Activated T-helper 1 cell treated with anti-CD3 and anti-CD28 coated beads, Interleukin-2, amount 50 U/mL, for 16 hours (primary cell): ENCODE measurements at places on chromosomes 2 and 18.

DNA sequence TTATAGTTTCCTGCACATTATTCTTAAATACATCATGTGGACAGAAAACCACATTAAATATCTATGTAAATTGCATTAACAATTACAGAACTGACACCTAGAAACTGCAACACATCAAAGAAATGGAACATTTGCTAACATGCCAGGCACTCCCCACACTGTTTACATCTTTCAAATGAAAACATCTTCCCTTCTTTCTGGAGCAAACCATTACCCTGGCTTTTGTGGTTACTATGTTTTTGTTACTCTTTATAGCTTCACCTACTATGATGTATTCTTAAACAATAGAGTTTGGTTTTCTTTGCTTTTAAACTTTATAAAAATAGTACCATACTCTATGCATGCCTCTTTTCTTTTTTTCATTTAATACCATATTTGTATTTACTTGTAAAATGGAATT lies 1894.5 kb upstream of the CELF4 start:
- DNase-seq, result no peak

- no peak for DNase-seq
Measured at GRCh38 chr2:21754164-21754788, 630.5 kb downstream of the TDRD15 start.

GRCh38 chr2:199370150-199370780 lies 87.5 kb downstream of the SATB2 start:
- no peak for DNase-seq

DNA sequence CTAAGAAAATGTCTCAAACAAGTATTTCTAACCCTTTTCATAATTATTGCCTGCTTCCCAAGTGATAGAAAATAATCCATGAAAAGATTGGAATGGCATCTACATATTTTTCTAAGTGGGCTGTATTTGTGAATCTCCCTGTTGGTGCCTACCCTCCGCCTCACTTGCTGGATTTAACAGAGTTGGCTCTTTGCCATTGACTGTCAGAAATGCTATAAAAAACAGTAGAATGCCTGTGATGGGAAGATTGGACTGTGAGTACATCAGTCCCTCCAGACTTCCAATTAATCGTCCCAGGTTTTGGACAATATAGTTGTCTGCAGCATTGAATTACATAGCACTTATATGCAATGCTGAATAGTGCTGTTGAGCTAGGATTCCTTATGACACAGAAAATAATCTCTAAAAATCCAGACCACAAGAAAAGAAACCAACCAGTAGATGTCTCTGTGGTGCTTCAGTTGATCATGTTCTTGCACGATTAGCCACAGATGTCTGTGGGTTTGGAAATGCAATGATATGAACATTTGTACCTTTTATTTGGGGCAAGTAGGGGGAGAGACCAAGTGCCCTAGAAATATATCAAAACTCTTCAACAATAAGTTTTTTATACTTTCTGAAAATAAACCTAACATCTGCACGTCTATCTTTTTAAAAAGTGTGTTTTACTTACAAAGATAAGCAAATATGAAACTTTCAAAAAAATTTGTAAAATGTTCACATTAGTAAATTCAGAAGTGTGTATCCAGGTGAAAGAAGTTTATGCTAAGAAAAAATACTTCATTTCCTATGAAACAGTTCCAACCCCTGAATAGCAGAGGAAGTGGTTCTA lies 88.5 kb downstream of the DYNAP start:
- no peak for DNase-seq

DNA sequence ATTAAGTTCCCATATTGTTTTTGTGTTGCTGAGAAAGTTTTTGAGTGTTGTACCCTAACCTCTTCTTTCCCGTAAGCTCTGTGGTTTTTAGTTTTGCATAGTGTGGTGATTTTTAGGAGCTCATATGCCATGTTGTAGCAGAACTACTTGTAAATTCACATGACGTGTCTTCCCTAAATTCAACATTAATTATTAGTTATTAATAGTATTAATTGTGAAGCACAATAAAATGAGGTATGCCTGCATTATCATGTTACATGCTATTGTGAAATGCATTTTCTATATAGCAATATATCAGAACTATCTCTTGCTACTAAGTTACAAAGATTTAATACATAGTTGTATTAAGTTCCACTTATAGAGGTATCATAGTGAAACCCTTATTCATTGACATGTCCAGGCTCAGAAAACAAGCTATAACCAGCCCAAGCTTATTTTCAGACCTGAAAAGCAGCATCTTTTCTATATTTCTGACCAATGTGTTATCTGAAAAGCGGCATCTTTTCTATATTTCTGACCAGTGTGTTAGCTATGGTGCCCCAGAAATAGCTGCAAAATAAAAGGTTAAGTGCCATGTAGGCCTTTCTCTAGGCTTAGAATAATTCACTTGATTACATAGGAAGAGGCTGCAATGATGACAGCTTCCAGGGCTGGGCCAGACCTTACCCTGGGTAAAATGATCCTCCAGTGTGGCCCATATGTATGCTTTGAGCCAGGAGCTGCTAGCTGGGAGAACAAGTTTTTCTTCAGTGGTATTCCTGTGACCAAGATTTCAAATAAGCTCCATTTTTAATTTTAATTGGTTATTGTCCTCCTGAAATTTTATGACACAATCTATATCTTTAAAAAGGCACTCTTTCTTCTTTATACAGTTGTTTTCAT lies 21.6 kb downstream of the EPAS1 start:
- no peak for DNase-seq

GRCh38 chr18:11780042-11780441 lies 71.2 kb upstream of the CHMP1B start:
- DNase-seq, result no peak

GRCh38 chr2:17353263-17353662 lies 165.0 kb downstream of the RAD51AP2 start:
- DNase-seq, result no peak

GRCh38 chr2:162111958-162112850 lies 38.2 kb upstream of the DPP4 start:
- DNase-seq, result no peak

- no peak for DNase-seq
Measured at GRCh38 chr2:1572638-1573037, 159.4 kb downstream of the TPO start.

DNA sequence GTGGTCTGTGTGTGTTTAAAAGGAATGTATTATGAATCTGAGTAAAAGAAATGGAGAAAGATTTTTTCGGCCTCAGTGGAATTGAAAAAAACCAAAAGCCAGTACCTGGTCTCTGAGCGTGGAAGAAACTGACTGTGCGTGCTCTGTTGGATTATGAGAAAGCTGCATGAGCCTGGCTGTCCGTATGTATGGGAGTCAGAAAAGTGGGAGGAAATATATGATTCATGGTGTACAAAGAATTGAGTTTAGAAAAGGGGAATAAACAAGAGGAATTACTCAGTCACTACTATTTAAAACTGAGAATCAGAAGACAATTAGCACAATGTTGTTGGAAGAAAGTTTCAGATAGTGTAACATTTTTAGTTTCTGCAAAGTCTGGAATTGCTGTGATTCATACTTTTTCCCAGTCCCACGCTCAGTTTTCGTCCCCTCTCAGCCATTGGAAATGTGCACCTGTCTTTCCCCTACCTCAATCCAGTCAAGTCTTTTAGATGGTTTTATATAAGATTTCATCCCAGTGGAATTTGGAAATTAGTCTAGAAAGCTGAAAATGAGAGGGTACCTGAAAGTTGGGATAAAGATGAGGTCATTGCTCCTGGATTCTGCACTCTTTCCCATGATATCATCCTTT lies 66.4 kb upstream of the CHMP1B start:
- no peak for DNase-seq

DNA sequence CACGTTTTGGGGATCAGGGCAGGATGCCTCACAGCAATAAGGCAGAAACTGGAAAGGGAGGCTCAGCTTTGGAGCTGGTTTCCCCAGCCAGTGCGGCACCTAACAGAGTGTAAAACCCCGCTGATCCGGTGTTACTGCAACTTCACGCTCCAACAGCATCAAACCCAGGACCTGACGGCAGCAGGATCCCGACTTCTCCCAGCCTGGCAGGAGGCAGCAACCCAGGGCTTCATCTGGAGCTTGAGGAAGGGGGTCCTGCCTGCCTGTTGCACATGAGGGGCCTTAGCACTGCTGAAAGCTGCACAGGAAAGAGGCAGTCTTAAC lies 209.8 kb downstream of the MGAT5 start:
- no peak for DNase-seq

DNA sequence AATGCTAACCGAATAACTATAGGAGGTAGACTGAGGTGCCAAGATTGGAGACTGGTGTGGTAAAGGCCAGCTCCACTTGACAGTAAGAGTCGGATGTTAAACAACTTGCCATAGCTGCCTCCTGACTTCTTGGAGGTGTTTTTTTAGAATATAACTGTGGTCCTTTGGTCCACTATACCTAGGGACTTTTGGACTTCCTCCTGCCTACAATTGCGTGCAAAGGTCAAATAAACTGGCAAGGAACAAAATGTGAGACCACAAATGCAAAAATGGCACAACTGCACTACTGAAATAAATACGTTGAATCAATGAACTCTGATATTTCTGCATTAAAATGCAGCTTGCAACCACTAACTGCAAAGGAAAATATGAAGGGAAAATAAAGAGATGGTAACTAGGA lies 338.6 kb downstream of the NRXN1 start:
- no peak for DNase-seq
